ENCODE measurements at places on chromosomes 7 and 10.

GRCh38 chr10:33673839-33674415 is 339.5 kb upstream of the NRP1 start:
- no peak for DNase-seq

- DNase-seq: no peak
Observed at GRCh38 chr10:125190946-125191345, 30.6 kb upstream of the CTBP2 start.

- DNase-seq: no peak
Observed at GRCh38 chr7:131190146-131190545, 137.5 kb upstream of the MKLN1 start.

GRCh38 chr10:75287697-75288096 is 51.9 kb upstream of the COMTD1 start:
- no peak for DNase-seq

DNA sequence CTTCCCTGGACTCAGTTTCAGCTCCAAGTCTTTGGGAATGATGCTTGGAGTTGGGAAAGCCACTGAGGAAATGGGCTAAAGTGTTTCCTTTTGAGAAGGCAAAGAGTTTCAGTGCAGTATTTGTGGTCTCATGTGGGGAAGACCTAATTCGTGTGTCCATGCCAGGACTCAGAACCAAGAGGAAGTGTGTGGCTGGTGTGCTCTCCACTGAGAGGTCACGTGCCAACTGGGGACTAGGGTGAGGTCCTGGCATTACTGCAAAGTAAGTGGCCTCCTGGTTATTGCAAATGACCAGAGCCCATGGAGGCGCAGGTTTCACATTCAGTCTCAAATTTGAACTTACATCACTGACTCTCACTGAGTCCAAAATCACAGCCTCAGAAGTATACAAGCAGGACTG is 48.6 kb upstream of the ITPRID1 start:
- DNase-seq: no peak

DNA sequence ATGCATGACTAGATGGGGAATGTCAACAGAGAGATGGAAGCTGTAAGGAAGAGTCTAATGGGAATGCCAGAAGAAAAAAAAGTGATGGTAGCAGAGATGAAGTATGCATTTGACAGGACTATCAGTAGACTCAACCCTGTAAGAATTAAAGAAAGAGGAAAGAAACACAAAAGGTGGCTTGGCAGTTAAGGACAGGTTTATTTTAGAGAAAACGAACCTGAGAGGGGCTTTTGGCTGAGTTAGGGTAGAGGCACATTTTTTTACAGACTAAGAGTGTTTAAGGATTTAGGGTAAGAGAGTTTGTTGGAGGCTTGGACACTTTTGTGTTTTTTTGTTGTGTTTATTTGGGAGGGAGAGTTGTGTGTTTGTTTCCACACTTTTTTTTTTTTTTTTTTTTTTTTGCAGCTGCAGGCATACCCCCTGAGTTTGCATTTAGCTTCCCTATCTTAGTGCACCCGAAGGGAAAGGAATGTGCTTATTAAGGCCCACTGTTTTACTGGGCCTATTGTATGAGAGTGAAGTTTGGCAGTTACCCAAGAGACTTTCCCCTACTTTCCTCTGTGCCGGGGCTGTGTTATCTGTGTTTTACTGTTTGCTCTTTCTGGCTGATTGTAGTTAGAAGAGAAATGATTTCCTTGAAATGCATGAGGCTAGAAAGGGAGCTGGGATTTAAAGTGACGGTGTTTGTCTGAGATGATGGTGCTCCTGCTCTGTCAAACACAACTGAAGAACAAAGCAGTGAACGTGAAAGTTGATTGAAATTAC is 32.0 kb downstream of the NPVF start:
- DNase-seq: no peak

GRCh38 chr10:43196981-43197833 is 59.0 kb downstream of the CSGALNACT2 start:
- no peak for DNase-seq

DNA sequence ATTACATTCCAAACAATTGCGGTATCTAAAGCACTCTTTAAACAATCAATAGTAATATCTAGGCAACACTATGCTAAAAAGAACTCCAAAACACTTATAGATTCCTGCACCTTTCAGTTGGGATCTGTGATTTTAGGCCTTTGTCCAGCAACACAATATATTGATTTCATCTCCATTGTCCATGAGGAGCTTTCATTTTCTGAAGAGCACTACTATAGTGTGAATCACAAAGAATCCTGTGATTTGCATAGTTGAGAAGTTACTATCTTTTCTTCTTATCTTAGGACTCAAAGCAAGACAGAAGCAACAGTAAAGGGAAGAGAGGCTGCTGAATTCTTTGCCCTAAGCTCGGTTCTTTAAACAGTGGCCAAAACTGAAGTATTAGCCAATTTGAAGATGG is 846.8 kb downstream of the IPMK start:
- DNase-seq: no peak

Measured in OCI-LY7 (cell line).